A172 (cell line): ENCODE measurements at places on chromosomes 3 and 15. TPM values are rescaled to one million over a fixed set of nuclear protein-coding genes. Genes with fewer than 3 reads are reported as not detected.
A peak's percentile ranks its signal among the peaks of the same experiment; 100 is the strongest.

The CHDH gene
- 0.55 and 0.67 TPM in 2 replicates for total RNA-seq

The LTK gene
- total RNA-seq, result 4.3 and 5.2 TPM in 2 replicates

The ADGRG7 gene
- total RNA-seq, result not detected in 2 replicates

The PP2D1 gene
- total RNA-seq, result not detected in 2 replicates

The FILIP1L gene
- total RNA-seq, result 29.0 and 48.1 TPM in 2 replicates

GRCh38 chr15:83065431-83065830 is 1.6 kb downstream of the BTBD1 start:
- no peak for DNase-seq

- no peak for DNase-seq
These were observed 54.1 kb downstream of the DCAF1 start for GRCh38 chr3:51445544-51446280.

GRCh38 chr3:44110648-44111047 is 131.0 kb upstream of the TOPAZ1 start:
- DNase-seq, result no peak

- DNase-seq, result no peak
These were observed 30.7 kb downstream of the PLA1A start for GRCh38 chr3:119628390-119628789.

DNA sequence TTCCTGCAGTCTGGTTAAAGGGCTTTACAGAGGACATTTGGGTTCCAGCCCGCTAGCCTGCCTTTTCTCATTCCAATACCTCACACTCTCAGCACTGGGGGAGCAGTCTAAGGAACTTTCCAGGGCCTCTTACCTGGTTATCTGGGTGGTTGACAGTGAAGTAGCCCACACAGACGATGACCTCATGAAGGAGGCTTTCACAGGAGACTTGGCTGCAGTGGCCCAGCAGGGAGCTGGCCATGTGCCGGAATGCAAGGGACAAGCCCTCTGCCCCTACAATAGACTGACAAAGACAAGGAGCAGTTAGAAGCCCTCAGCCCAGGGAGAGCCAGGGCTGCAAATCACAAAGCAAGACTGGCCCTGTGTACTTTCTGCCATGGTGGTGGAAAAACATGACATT is 39.5 kb downstream of the ISL2 start:
- DNase-seq, result no peak

GRCh38 chr3:30428251-30428650 is 178.2 kb upstream of the TGFBR2 start:
- peak; percentile 19 for DNase-seq
